Gastroesophageal sphincter (tissue), 4 donors: ENCODE measurements at places on chromosomes 12 and 14. TPM values are rescaled to one million over a fixed set of nuclear protein-coding genes. Genes with fewer than 3 reads are reported as not detected.

DNA sequence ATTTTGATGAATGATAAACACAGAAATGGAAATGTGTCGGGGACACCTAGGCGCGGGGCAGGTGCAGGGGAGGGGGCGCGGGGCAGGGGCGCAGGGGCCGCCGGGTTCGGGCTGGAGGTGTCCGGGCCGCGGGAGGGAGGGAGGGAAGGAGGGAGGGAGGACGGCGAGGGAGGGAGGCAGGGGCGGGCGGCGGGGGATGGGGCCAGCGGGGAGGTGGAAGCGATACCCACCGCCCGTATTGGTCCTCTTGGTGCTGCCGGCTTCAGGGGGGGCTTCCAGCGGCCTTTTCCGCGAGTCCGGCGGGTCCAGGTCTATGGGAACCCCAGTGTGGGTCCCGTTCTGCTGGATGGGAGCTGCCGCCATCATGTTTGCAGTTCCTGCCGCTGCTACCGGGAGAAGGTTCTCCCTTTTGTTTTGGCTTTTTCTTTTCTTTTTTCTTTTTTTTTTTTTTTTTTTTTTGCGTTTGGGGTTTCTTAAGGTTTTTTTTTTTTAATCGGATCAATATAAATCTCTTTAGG, 703 bp downstream of the NOVA1 start:
- no peak for ATAC-seq

DNA sequence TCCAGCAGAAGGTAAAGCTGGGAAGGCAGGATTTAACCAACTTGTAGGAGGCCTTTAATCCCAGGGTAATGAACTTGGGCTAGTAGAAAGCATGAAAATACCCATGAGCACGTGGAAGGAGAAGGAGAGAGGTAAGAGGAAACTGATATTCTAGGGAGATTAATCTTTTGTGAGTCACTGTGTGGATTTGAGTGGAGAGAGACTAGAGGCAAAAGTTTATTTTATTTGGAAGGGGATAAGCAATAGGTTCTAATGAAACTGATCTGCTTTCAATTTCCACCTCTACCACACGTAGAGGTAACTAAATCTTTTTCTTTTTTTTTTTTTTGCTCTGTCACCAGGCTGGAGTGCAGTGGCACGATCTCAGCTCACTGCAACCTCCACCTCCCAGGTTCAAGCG, 52.1 kb downstream of the PTPN21 start:
- no peak for ATAC-seq

DNA sequence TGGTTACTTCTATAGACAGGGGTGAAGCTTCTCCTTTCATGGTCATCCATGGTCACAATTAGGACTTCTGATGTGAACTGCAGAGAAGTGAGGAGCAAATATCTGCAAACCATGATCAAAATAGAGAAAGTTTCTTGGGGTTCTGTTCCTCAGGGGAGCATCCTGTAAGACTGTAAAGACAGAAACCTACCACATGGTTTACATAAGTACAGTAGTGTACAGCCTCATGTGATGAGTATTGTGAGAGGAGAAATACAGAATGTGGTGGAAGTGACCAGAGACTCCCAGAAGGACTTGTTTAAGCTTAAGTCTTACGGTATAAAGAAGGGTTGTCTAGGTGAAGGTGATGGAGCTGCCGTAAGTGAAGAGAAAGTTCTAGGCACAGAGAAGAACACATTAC, 484.7 kb downstream of the LRIG3 start:
- no peak for ATAC-seq

DNA sequence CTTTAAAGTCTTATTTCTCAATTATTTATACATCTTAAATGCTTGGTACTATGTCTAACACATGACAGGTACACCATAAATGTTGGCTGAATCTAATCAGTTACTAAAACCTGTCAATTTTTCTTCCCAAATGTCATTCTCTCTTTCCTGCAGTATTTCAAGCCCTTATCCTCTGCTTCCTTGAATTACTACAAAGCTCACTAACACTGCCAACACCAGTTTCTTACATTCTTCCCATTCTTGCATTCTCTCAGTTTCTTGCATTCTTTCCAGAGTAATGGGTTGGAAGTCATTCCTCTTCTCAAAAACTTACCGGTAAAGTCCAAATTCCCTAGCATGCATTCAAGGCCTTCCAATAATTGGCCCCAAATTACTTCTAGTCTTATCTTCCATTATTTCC, 9.6 kb upstream of the SMARCC2 start:
- ATAC-seq, result no peak

DNA sequence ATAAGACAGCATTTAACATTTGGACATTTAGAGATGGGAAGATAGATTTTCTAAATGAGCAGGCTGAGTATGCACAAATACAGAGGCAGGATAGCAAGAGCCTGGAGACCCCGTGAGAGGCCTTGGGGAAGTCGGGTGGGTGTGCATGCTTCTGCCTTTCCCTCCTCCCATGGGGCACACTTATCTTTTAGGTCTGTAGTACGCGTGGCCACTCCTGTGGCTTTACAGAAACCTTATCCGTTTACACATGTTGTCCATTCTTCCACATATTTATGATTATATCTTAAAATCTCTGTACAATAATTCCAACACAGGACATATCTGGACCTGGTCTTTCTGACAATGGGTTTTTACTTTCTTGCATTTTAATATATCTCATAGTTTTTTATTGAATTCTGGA, 33.6 kb downstream of the GYS2 start:
- ATAC-seq, result no peak

DNA sequence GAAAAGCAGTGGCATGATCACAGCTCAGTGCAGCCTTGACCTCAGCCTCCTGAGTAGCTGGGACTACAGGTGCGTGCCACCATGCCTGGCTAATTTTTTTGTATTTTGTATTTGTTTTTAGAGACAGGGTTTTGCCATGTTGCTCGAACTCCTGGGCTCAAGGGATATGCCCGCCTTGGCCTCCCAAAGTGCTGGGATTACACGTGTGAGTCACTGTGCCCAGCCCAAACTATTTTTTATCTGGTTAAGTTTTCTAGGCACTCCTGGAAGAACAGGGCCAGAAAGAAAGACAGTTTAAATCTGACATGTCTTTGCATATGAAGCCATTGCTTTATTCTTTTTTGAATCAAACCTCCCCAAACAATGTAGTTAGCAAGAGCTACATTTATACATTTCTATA, 27.5 kb upstream of the PTGR2 start:
- ATAC-seq, result no peak

- ATAC-seq, result no peak
Observed at GRCh38 chr14:29390081-29390832, 537.4 kb downstream of the PRKD1 start.

Gene ZBTB1
- total RNA-seq, result 45.6 TPM

Gene DTX1
- total RNA-seq, result 6.2 TPM

Gene PTPRO
- 3.6 TPM for total RNA-seq
